ENCODE measurements at places on chromosomes 1 and 21.

GRCh38 chr1:28443550-28443949 lies 62.3 kb upstream of the RCC1 start:
- DNase-seq: no peak

- no peak for DNase-seq
Measured at GRCh38 chr1:43448955-43449707, 4.6 kb downstream of the HYI start.

DNA sequence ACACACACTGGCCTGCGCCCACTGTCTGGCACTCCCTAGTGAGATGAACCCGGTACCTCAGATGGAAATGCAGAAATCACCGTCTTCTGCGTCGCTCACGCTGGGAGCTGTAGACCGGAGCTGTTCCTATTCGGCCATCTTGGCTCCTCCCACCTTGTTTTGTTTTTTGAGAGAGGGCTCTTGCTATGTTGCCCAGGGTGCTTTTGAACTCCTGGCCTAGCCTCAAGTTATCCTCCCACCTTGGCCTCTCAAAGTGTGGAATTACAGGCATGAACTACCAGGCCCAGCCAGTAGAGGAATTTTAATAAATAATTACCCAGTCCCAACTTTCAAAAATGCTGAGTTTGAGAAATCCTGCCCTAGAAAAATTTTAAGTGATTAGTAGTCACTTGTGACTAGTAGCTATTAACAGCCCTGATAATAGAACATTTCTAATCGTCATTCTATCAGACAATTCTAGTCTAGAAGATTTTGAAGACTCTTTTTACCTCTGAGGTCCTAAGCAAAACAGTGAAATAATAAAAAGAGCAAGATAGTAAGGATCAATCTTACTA lies 30.9 kb upstream of the SLC35D1 start:
- no peak for DNase-seq

- DNase-seq: no peak
Measured at GRCh38 chr1:152050886-152051675, 14.3 kb upstream of the S100A11 start.

- no peak for DNase-seq
Measured at GRCh38 chr1:174161813-174162212, 2.5 kb downstream of the RABGAP1L start.

DNA sequence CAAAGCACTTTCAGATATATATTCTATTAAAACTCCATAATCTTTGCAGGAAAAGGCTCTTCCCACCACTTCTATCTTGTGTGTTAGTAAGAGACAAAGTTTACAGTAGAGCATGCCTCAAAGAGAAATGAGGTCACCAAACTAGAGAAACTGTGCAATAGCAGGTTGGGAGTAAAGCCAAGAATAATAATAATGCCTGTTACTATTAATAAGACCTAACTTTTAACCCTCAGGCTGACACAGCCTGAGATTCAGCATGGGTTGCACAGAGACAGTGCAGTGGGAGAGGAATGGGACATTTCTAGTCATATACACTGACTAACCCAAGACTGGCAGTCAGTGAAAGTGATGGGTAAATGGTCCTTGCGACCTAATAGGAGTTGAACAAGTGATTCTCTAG lies 320.2 kb upstream of the NFIA start:
- DNase-seq: no peak

DNA sequence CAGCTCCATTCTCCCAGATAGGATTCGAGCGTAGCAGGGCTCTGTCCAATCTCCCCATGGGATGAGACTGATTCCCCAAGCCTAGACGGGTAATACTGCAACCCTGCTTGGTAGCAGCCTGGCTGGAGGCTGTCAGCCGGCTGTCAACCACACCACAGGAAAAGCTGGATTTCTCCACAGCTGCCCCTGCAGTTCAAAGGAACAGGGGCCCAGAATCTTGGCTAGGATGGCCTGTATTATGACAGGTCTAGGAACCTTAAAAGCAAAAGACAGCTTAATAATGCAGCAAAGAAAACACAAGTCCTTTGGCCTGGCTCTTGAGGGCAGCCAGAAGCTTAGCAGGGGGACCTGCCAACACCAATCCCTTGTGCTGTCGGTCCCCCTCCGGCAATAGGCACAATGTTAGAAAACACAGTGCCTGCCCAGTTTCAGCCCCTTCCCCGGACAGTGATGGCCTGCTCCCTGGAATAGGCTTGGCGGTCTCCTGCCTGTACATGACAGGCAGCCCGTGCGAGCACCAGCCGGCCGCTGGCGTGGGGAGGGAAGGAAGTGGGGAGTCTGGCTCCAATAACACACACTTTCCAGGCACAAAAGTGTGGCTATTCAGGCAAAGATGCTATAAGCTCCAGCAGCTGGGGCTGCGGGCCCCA lies 90.5 kb downstream of the TRABD2B start:
- no peak for DNase-seq

- DNase-seq: no peak
Measured at GRCh38 chr1:199124351-199124750, 485.5 kb downstream of the PTPRC start.
